ENCODE measurements at places on chromosomes 4 and X.

- no peak for DNase-seq
Observed at GRCh38 chr4:6781113-6781512, 1.4 kb upstream of the KIAA0232 start.

DNA sequence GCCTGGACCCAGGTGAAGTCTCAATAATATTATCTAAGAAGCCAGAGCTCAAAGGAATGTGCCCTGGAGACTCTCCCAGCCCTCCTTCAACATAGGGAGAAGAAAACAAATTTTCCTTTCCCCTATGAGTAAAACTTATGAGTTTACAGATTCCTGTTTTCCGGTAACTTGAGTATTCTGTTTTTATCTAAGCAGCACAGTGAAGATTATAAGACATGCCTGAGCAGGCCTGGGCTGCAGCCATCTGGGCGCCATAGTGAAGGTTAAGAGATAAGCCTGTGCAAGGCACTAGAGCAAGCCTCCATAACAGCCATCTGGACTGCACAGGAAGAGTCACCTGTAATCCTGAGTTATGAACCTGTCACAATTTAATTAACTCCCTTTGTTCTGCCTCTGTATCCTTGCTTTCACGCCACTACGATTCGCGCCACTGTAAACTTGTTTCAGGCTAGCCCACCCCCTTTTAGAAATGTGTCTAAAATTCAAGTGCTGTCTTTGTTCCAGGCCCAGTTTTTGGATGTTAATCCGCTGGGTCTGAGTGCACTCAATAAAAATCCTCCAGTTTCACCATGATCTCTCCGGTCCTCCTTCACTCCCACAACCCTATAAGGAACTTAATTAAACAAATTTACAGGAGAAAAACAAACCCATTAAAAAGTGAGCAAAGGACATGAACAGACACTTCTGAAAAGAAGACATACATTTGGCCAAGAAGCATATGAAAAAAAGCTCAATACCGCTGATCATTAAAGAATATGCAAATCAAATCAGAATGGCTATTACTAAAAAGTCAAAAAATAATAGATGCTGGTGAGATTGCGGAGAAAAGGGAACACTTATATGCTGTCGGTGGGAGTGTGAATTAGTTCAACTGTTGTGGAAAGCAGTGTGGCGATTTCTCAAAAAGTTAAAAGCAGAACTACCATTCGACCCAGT is 189.5 kb downstream of the APBB2 start:
- no peak for DNase-seq

DNA sequence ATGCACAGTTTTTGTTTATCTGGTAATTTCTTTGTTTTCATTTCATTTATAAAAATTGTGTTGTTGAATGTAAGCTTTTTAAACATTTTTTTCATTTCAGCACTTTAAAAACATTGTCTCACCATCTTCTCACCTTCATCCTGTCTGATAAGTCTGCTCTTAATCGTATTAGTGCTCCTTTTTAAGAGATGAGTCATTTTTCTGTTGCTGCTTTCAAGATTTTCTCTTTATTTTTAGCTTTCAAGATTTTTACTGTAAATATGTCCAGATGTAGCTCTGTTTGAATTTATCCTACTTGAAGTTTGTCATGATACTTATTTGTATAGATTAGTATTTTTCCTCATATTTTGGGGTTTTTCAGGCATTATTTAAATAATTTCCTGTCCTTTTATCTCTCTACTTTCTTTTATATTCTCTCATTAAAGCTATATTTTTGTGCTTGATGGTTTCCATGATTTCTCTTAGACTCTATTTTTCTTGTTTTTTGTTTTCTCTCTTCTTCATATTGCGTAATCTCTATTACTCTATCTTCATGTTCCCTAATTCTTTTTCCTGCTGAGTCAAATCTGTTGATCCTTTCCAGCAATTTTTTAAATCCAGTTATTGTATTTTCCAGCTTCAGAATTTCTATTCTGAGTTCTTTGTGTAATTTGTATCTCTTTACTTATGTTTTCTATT is 1400.4 kb upstream of the PCDH7 start:
- no peak for DNase-seq

DNA sequence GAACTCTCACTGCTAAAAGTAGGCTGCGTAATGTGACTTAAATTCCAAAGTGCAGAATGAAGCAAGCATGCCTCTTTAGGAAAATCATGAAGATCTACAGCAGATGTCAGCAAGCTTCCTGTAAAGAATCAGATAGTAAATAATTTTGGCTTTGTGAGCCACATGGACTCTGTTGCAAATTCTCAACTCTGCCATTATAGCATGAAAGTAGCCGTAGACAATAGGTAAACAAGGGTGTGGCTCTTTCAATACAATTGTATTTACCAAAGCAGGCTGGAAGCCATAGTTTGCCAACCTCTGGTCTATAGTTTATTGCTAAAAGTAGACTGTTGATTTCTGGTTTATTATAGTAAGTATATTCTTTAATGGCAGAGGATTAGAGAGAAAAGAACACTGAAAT is 80.3 kb upstream of the FAM9B start:
- no peak for DNase-seq

GRCh38 chr4:184267673-184268583 is 50.3 kb upstream of the ENPP6 start:
- peak; percentile 85 for DNase-seq

DNA sequence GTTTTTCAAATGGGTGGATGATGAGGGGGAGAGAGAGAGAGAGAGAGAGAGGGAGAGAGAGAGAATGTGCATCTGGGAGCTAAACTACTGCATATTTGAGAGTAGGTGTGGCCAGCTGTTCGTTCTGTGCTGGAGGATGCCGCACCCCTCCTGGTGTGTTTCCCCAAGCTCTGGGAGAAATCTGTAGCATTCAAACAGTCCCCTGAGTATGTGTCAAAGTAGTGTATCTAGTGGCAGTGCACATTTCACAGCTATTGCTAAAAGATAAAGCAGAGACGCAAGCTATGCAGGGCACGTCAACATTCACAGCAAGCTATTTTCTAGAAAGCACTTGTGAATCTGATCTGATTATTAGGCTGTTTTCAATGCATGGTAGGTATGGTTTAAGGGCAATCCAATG is 83.5 kb upstream of the LIMCH1 start:
- DNase-seq: no peak

DNA sequence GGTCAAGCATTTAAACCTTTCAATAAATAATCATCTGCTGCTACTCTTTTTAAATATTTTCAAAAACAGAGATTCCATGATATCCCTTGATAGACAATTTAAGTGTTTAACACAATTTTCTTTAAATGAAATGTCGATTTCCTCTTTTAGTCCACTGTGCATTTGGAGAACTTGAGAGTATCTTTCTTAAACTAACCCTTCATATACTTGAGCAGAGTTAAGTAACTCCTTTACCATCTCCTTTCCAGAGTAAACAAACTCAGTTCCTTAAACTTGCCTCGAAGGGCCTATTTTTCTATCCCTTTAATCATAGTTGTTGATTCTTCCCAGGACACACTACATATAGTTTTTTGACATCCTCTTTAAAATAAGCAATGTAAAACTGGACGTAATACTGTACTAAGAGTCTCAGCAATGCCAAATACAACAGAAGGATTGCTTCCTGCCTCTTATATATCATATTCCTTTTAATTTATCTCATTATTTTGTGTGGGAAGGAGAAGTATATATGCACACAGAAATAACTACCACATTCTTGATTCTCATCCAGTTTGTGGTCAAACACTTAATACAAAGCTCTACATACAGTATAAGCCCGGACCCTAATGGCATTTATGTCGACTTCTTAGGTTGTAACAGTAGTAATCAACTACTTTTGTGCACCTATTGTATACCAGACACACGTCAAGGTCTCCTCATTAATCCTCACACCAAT is 22.8 kb downstream of the RAB28 start:
- DNase-seq: no peak

- DNase-seq: no peak
Observed at GRCh38 chr4:21792736-21793135, 155.8 kb downstream of the KCNIP4 start.

DNA sequence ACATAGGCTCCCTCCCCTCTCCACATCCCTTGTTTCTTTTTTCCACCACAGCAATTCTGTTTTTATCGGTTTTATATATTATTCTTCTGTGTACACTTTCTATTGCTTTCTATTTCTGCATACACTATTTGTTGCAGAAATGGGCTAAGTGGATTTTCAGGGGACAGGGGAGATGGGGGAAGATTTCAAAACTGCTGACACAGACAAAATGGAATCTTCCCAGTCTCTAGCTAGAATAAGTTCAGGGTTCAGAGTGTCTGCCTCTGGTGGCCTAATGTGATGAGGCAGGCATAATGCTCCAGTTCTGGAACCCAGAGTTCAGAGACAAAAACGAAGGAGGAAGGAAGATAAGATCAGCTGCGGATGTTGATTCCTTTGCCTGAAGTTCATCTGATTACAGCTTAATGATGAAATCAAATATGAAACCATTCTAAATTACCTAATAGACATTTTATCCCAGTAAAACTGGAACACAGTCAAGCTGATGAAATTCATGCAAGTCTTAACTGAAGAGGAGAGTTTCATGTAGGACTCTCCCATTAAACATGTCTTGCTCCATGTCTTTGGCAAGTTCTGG is 447.1 kb downstream of the AFF2 start:
- DNase-seq: no peak

DNA sequence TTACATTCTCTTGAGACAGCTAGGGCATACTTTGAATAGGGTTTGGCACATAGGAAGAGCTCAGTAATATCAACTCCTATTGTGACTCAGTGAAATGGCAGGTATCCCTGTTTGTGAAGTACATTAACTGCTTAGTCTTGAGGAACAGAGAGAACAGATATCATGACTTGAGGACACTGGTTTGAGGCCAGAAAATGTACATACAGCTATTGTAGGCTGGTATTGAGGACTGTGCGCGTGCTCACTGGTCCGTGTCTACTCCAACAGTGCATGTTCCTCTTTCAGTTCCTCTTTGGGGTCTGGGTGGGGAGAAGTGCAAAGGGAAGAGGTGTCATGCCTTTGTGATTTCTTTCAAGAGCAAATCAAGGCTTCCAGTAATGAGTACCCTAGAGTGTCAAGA is 34.6 kb upstream of the TBC1D9 start:
- no peak for DNase-seq

DNA sequence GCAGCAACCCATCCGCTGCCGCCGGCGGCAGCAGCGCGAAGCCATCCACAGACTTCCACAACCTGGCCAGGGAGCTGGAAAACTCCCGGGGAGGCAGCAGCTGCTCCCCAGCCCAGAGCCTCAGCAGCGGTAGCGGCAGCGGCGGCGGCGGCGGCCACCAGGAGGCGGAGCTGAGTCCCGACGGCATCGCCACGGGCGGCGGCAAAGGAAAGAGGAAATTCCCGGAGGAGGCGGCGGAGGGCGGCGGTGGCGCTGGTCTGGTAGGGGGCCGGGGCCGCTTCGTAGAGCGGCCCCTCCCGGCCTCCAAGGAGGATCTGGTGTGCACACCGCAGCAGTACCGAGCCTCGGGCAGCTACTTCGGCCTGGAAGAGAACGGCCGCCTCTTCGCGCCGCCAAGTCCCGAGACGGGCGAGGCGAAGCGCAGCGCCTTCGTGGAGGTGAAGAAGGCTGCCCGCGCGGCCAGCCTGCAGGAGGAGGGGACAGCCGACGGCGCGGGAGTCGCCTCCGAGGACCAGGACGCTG is 4.9 kb downstream of the PRDM8 start:
- DNase-seq: no peak
